Stimulated activated CD4-positive, alpha-beta T cell treated with anti-CD3 and anti-CD28 coated beads, Interleukin-15, amount 100 ng/mL, for 1 hour (primary cell): ENCODE measurements at places on chromosomes 1 and 21.

DNA sequence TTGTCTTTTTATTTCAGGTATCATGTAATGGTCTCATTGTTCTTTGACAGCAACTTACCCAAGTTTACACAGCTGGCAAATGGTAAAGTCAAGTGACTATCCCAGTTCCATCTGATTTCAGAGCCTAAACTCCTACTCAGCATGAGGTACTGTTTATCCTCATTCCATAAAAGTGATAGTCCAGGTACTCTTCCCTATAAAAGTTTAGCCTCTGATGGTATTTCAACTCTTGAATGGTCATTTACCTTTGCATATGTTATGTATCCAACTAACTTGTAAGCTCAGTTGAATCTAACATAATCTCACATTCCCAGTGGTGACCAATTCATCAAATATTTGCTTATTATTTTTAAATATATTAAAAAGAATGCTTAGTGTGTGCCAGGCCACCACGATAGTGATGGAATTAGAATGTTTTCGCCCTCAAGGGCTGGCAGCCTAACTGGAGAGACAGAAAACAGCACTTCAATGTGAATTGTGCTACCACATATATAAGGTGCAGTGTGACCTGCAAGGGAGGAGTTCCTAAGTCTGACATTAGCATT is 307.1 kb downstream of the CTH start:
- DNase-seq: no peak

DNA sequence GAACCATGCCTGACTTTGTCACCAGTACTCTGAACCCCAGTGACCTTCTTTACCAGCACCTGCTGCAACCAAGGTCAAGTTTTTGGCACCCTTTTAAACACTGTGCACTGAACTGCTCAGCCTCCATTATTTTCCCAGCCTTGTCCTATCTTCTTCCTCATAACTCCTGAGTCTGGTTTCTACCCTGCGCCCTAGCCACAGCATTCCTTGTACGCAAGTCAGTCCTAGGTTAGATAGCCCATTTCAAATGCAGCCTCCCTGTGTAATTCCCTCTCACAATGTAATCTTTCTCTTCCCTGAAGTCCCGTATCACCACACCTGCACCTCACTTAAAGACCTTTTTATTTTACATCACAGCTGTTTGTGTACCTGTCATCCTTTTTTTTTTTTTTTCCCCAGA is 37.2 kb downstream of the DNTTIP2 start:
- DNase-seq: no peak

DNA sequence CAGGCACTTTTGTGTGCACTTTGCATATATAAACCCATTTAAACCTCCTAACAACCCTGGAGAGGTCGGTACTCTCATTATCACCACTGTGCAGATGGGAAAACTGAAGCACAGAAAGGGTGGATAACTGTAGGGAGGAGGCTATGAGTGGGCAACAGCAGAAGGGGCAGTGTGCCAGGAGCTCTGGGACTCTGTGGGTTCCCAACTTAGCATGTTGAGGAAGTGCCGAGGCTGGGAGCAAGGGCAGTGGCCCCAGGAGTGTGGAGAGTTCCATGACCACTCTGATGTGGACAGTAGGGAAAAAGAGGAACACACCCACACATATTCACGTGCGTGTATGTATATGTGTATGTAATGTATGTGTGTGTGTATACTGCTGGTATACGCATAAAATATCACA is 25.7 kb upstream of the KCNC4 start:
- no peak for DNase-seq

GRCh38 chr1:29800120-29800519 is 563.8 kb downstream of the PTPRU start:
- no peak for DNase-seq

GRCh38 chr1:2446394-2446793 is 29.7 kb upstream of the PLCH2 start:
- DNase-seq: no peak

DNA sequence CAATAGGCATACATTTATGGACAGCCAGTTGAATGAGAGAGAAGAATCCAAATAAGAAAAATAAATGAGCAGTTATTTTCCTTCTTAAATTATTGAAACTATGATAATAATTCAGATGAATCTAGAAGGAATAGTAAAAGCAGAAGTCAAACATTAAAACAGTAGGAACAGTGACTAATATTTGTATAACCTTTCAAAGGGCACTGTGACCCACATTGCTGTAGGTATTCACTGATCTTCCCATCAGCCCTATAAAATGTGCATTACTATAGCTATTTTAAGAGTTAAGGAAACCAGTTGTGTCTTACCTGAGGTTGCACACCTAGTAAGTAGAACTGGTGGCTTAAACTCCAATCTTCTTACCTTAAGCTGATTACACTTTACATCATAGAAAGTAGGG is 102.8 kb upstream of the ARTN start:
- no peak for DNase-seq

- no peak for DNase-seq
Measured at GRCh38 chr1:48757363-48757762, 19.3 kb downstream of the BEND5 start.

DNA sequence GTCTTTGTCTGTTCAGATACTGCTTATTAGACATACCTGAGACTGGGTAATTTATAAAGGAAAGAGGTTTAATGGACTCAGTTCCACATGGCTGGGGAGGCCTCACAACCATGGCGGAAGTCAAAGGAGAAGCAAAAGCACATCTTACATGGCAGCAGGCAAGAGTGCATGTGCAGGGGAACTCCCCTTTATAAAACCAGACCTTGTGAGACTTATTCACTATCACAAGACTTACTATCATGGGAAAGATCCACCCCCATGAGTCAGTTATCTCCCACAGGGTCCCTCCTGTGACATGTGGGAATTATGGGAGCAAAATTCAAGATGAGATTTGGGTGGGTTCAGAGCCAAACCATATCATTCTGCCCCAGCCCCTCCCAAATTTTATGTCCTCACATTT is 7.1 kb upstream of the PSMA5 start:
- DNase-seq: no peak

DNA sequence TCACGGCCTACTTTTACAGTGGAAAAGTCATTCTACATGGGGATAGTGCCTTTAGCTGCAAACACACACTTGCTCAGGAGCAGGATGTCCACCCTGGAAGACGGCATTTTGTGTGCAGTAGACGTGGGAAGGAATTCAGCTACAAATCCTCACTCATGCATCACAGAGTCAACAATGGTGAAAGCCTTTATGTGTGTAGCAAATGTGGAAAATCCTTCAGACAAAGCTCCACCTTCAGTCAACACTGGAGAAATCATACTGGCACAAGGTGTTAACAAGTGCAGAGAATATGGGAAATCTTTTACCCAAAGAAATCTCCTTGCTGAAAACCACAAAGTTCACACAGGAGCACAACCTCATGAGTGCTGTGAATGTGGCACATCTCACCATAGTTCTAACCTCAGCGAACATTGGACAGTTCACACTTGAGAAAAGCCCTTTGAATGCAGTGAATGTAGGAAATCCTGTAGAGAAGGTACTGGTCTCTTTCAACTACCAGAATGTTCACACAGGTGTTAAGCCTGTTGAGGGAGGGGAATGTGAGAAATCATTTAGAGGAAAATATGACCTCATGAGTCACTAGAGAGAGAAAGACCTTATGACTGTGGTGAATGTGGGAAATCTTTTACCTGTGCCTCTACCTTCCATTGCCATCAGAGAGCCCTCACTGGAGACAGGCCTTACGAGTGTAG is 101.8 kb downstream of the PTGS2 start:
- DNase-seq: no peak

DNA sequence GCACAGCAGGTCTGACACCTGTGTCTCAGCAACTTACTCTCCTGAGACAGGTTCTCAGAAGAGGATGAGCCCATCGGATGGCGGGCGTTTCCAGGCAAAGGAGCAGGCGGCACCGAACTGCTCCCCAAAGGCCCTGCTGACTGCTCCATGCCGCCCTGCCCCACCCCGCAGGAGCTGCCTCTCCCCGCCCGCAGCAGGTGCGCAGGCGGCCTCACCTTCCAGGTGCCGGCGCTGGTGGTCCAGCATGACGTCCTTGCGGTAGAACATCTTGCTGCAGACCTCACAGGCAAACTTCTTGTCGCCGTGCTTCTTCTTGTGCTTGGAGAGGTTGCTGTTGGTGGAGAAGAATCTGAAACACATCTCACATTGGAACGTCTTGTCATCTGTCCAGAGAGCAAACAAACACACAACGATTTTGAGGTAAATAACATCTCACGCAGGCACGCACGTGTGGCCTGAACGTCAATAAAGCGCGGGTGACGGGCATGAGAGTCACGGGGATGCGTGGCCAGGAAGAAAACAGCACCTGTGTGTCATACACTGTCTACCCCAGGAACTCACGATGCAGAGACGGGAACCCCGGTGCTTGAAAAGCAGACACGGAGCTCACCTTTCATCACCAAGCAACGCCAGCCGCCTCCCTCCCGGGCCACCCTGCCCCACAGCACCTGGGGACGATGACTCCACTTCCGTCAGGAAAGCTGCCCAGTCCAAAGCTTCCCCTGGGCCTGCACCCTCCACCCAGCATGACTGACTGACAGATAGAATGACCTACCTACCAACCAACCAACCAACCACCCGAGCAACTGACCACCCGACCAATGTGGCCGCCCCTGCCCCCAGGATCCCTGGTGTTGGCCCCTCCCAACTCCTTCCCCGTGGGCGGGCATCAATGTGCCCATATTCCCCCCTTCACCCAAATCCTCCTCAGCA is 50.9 kb downstream of the PRDM15 start:
- no peak for DNase-seq

DNA sequence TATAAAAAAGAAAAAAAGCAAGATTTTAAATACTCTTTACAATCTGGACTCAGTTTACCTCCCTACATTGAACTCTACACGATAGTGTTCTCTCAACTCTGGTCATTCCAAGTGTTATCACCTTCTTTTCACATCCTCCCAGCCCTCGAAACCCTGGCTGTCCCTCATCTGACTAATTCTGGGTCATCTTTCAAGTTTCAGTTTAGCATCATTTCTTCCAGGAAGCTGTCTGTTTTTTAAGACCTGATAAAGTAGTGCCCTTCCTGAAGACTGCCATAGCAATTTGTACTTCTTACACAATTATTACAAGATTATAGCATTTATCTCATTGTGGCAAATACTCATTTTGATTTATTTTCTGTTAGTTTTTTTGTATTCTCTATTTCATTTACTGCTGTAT is 1.2 kb downstream of the ALG14 start:
- DNase-seq: no peak

- no peak for DNase-seq
Measured at GRCh38 chr1:4973341-4973740, 318.9 kb downstream of the AJAP1 start.
